Natural killer cell (primary cell): ENCODE measurements at places on chromosomes 4 and X. TPM values are rescaled to one million over a fixed set of nuclear protein-coding genes. Genes with fewer than 3 reads are reported as not detected.

- no peak overlapping the region for H3K27ac ChIP-seq
- no peak overlapping the region for H3K4me3 ChIP-seq
- H3K4me1 ChIP-seq = no peaks in the 10 kb centered on the region
- H3K36me3 ChIP-seq = no peaks in the 10 kb centered on the region
- H3K27me3 ChIP-seq = no peaks in the 10 kb centered on the region
- no peak for DNase-seq
Measured at GRCh38 chr4:60422439-60422838, 777.7 kb upstream of the ADGRL3 start.

DNA sequence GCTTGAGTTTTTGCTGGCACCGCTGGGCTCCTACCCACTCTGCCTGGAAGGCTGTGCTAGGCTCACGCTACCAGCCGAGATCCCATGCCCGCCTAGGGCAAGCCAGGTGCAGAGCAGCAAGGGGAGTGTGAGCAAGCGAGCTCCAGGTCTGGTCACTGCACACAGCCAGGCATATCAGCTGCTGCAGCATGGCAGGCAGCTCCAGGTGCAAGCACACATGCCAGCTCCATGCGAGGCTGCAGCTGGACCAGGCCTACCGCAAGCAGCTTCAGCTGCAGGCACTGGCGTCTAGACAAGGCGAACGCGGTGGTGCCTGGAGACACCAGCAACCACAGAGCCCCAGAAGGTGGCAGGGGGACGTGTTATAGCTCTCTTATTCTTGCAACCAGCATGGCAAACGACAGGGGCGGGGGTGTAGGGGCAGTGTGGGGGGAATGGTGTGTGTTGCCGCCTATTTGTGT lies 614.7 kb upstream of the EPHA5 start:
- no peaks in the 10 kb centered on the region for H3K4me1 ChIP-seq
- H3K27ac ChIP-seq = no peak overlapping the region
- no peaks in the 10 kb centered on the region for H3K36me3 ChIP-seq
- no peak overlapping the region for H3K4me3 ChIP-seq
- H3K27me3 ChIP-seq = no peaks in the 10 kb centered on the region

- no peak overlapping the region for H3K27ac ChIP-seq
- DNase-seq = no peak
- no peaks in the 10 kb centered on the region for H3K4me1 ChIP-seq
- no peaks in the 10 kb centered on the region for H3K36me3 ChIP-seq
Measured at GRCh38 chr4:42965326-42965725, 72.8 kb downstream of the GRXCR1 start.

- H3K27me3 ChIP-seq = no peaks in the 10 kb centered on the region
- no peak overlapping the region for H3K4me3 ChIP-seq
- H3K4me1 ChIP-seq = no peaks in the 10 kb centered on the region
- H3K27ac ChIP-seq = no peak overlapping the region
- DNase-seq = no peak
- H3K36me3 ChIP-seq = no peaks in the 10 kb centered on the region
Measured at GRCh38 chrX:74490247-74490646, 69.0 kb downstream of the SLC16A2 start.

- no peak overlapping the region for H3K4me3 ChIP-seq
- H3K27me3 ChIP-seq = no peaks in the 10 kb centered on the region
- H3K36me3 ChIP-seq = peaks cover 35% of the 10 kb centered on the region
- H3K4me1 ChIP-seq = no peaks in the 10 kb centered on the region
- H3K27ac ChIP-seq = no peak overlapping the region
Measured at GRCh38 chrX:154775419-154776349, 13.0 kb downstream of the DKC1 start.

DNA sequence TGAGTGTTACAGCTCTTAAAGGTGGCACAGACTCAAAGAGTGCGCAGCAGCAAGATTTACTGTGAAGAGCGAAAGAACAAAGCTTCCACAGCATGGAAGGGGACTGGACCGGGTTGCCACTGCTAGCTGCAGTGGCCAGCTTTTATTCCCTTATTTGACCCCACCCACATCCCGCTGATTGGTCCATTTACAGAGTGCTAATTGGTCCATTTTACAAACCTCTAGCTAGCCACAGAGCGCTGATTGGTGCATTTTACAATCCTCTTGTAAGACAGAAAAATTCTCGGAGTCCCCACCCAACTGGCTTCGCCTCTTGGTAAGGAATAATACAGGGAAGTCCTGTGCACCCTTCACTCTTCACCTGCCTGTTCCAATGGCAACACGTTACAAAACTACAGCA lies 1.9 kb upstream of the SHROOM2 start:
- no peaks in the 10 kb centered on the region for H3K36me3 ChIP-seq
- no peak for DNase-seq
- no peak overlapping the region for H3K27ac ChIP-seq
- H3K4me3 ChIP-seq = no peak overlapping the region
- no peaks in the 10 kb centered on the region for H3K4me1 ChIP-seq
- peaks cover 2% of the 10 kb centered on the region for H3K27me3 ChIP-seq

DNA sequence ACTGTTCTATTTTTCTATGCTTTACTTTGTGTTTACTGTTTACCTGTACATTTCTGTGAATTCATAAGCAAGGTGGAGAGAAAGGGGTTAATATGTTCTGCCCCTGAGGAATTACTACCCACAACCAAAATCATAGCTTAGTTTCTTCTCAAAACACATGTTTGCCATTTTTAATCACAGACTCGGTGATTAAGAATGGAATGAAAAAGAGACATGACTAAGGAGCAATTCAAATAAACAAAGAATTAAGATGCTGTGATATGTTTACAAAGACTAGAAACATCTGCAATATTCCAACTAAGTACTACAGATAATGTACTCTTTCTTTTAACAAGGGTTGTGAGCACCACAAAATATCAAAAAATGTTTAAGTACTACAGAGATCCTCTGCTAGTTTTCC lies 11.7 kb upstream of the FAT4 start:
- no peak overlapping the region for H3K27ac ChIP-seq
- no peak overlapping the region for H3K4me3 ChIP-seq
- DNase-seq = no peak
- no peaks in the 10 kb centered on the region for H3K36me3 ChIP-seq
- no peaks in the 10 kb centered on the region for H3K27me3 ChIP-seq
- no peaks in the 10 kb centered on the region for H3K4me1 ChIP-seq

GRCh38 chrX:134362560-134363089 lies 97.3 kb upstream of the HPRT1 start:
- H3K27ac ChIP-seq = no peak overlapping the region
- H3K4me1 ChIP-seq = no peaks in the 10 kb centered on the region
- no peak for DNase-seq
- no peaks in the 10 kb centered on the region for H3K36me3 ChIP-seq

DNA sequence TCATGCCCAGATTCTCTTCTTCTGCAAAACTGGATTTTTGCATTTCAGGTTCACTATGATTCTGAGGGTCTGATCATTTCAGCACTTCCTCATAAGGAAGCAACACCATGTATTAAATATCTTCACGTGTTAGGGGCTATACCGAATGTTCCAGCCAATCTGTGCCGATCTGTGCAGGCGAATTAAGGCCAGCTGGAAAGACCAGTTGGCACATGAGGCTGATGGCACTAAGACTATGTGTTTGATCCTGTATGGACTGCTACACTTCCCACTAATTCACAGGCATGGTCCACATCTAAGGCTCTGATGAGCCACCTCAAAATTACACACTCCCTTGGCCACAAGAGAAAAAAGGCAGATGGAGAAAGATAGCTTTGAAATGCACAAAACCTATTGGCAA lies 28.8 kb downstream of the KDR start:
- no peaks in the 10 kb centered on the region for H3K4me1 ChIP-seq
- no peak overlapping the region for H3K27ac ChIP-seq
- H3K27me3 ChIP-seq = no peaks in the 10 kb centered on the region
- H3K36me3 ChIP-seq = no peaks in the 10 kb centered on the region
- H3K4me3 ChIP-seq = no peak overlapping the region

GRCh38 chr4:150768497-150768896 lies 186.5 kb downstream of the MAB21L2 start:
- no peaks in the 10 kb centered on the region for H3K27me3 ChIP-seq
- no peak overlapping the region for H3K4me3 ChIP-seq
- DNase-seq = no peak
- H3K36me3 ChIP-seq = peaks cover 3% of the 10 kb centered on the region
- no peaks in the 10 kb centered on the region for H3K4me1 ChIP-seq
- no peak overlapping the region for H3K27ac ChIP-seq

- H3K4me3 ChIP-seq = no peak overlapping the region
- no peaks in the 10 kb centered on the region for H3K27me3 ChIP-seq
- no peaks in the 10 kb centered on the region for H3K4me1 ChIP-seq
Measured at GRCh38 chr4:22780317-22780716, 87.6 kb downstream of the GBA3 start.

DNA sequence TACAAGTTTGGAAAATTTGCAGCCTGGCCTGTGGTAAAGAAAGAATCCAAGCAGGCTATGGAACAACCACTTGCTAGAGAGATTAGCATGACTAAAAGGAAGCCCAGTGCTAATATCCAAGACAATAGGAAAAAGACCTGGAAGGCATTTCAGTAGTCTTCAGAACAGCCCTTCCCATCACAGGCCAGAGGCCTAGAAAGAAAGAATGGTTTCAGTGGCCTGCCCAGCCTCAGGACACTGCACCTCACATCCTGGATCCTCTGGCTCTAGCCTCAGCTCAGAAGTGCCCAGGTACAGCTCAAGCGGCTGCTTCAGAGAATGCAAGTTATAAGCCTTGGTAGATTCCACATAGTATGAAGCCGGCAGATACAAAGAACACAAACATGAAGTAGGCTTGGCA lies 449.8 kb upstream of the AR start:
- no peaks in the 10 kb centered on the region for H3K4me1 ChIP-seq
- H3K27me3 ChIP-seq = no peaks in the 10 kb centered on the region
- no peak overlapping the region for H3K27ac ChIP-seq
- no peak for DNase-seq
- H3K36me3 ChIP-seq = no peaks in the 10 kb centered on the region
- no peak overlapping the region for H3K4me3 ChIP-seq

GRCh38 chr4:6195602-6196319 lies 4.6 kb downstream of the JAKMIP1 start:
- no peak overlapping the region for H3K27ac ChIP-seq
- no peak for DNase-seq
- peaks cover 2% of the 10 kb centered on the region for H3K27me3 ChIP-seq
- H3K4me3 ChIP-seq = no peak overlapping the region
- H3K4me1 ChIP-seq = peaks cover 38% of the 10 kb centered on the region

GRCh38 chr4:77819404-77819842 lies 255 bp upstream of the CNOT6L start:
- no peaks in the 10 kb centered on the region for H3K36me3 ChIP-seq
- DNase-seq = no peak
- peaks cover 34% of the 10 kb centered on the region for H3K4me1 ChIP-seq
- H3K27ac ChIP-seq = peak overlapping the region; percentile 95

GRCh38 chrX:150203248-150203645 lies 159.9 kb upstream of the MAMLD1 start:
- H3K27ac ChIP-seq = no peak overlapping the region
- H3K27me3 ChIP-seq = no peaks in the 10 kb centered on the region
- no peaks in the 10 kb centered on the region for H3K4me1 ChIP-seq
- DNase-seq = no peak

- H3K36me3 ChIP-seq = no peaks in the 10 kb centered on the region
- no peak overlapping the region for H3K27ac ChIP-seq
- no peaks in the 10 kb centered on the region for H3K4me1 ChIP-seq
Measured at GRCh38 chr4:16289897-16290554, 63.8 kb upstream of the TAPT1 start.

GRCh38 chr4:123340381-123340701 lies 56.3 kb upstream of the SPRY1 start:
- H3K27ac ChIP-seq = no peak overlapping the region
- no peaks in the 10 kb centered on the region for H3K27me3 ChIP-seq

DNA sequence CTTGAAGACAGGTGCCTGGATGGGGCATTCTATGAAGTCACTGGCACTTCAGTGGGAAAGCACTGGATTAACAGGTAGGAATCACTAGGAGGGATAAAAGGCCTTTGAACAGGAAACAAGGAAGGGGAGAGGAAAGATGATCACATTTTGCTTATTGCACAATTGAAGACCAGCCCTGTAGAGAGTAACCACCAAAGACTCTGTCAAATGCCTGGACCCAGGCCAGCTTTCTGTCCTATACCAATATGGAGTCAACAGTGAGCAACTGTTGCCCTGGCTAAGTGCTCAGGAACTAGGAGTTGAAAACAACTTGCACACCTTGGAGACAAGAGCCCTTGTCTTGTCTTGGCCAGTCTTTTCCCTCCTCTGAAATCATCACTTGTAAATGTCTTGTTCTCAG lies 14.1 kb upstream of the RTL3 start:
- H3K4me1 ChIP-seq = no peaks in the 10 kb centered on the region
- no peak overlapping the region for H3K27ac ChIP-seq
- H3K27me3 ChIP-seq = no peaks in the 10 kb centered on the region
- no peak for DNase-seq
- H3K36me3 ChIP-seq = no peaks in the 10 kb centered on the region
- no peak overlapping the region for H3K4me3 ChIP-seq

DNA sequence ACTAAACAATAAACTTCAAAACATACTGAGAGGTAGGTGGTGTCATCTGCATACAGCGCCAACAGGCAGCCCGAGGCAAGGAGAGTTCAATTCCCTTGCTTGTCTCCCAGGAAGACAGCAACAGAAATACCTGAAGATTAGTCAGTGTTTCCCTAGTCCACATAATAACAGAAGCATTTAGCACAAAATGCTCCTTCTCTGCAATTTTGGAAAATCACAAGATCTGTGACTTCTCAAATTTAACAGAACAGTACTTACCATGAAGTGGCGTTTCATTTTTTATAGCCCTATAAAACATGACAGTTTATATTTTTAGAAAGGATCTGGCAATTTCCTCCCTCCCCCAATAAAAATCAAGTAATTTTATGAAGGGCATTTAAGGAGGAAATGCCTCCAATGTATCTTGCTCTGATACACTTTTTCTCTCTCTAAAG lies 67.1 kb upstream of the MYOZ2 start:
- H3K4me3 ChIP-seq = no peak overlapping the region
- no peak for DNase-seq
- no peak overlapping the region for H3K27ac ChIP-seq
- H3K36me3 ChIP-seq = no peaks in the 10 kb centered on the region

- no peaks in the 10 kb centered on the region for H3K4me1 ChIP-seq
- no peaks in the 10 kb centered on the region for H3K36me3 ChIP-seq
- no peaks in the 10 kb centered on the region for H3K27me3 ChIP-seq
- H3K4me3 ChIP-seq = no peak overlapping the region
- no peak overlapping the region for H3K27ac ChIP-seq
Measured at GRCh38 chrX:15167826-15168225, 102.1 kb downstream of the ASB9 start.

DNA sequence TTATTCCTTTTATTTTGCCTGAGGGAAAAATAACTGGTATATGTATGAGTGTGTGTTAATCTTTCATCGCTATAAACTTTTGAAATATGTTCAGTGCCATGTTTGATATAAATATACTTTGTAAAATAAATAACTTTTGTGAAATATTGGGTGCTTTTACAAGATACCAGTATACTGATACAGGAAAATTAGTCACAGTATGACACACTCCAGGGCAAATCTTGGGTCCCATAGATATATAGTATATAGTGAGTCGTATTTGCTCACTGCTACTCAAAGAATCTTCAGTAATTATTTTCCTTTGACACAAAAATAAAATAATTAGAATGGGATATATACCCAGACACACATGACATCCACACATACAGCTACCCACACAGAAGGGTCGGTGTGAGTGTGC lies 472.3 kb downstream of the GRID2 start:
- H3K36me3 ChIP-seq = no peaks in the 10 kb centered on the region
- no peaks in the 10 kb centered on the region for H3K4me1 ChIP-seq
- no peak overlapping the region for H3K27ac ChIP-seq
- no peak overlapping the region for H3K4me3 ChIP-seq
- DNase-seq = no peak
- no peaks in the 10 kb centered on the region for H3K27me3 ChIP-seq

FGFR3 gene
- not detected for total RNA-seq

POF1B gene
- total RNA-seq = not detected

TRPC5OS gene
- total RNA-seq = not detected

HHIP gene
- total RNA-seq = not detected

PI4K2B gene
- 13.0 TPM for total RNA-seq

HERC5 gene
- 11.0 TPM for total RNA-seq

UGT2B11 gene
- total RNA-seq = not detected

MAGEA12 gene
- not detected for total RNA-seq

PABPC1L2A gene
- not detected for total RNA-seq

LPAR4 gene
- total RNA-seq = not detected
